ENCODE measurements at places on chromosomes 7 and 10.

- no peak for DNase-seq
Measured at GRCh38 chr10:91820144-91820543, 21.9 kb downstream of the TNKS2 start.

DNA sequence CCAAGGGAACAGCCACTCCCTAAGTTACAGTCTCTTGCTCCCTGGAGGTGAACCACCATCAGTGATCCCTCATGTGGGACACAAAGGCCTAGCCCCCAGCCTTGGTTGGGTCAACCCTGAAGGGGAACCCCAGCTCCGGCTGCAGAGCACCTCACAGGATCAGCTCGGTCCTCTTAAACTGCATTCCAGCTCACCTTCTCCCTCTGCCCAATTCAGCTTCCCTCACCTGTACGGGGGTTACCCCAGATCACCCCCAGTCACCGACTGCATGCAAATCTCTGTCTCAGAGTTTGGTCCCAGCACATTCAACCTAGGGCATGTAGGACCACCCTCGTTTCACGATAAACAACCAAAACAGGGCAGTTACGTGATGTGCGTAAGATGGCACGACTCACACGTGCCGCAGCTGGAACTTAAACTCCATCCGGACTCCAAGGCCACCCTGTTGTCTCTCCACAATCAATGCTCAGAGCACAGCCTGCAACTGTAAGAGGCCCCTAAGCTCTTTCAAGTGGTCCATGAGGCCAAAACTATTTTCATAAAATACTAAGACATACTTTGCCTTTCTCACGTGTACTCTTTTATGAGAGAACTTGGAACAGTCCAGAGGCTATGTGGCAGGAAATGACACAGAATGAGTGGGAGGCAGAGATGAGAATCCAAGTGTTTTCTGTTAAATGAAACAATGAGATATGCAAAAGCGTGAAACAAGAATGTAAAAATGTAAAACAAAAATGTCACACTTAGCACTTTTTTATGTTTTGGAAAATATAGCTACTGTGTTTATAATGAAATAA is 285.2 kb downstream of the PTPRN2 start:
- DNase-seq: no peak

GRCh38 chr7:18834577-18834976 is 282.9 kb downstream of the TWIST1 start:
- DNase-seq: no peak

- DNase-seq: no peak
Measured at GRCh38 chr7:113548561-113548960, 370.2 kb downstream of the PPP1R3A start.

DNA sequence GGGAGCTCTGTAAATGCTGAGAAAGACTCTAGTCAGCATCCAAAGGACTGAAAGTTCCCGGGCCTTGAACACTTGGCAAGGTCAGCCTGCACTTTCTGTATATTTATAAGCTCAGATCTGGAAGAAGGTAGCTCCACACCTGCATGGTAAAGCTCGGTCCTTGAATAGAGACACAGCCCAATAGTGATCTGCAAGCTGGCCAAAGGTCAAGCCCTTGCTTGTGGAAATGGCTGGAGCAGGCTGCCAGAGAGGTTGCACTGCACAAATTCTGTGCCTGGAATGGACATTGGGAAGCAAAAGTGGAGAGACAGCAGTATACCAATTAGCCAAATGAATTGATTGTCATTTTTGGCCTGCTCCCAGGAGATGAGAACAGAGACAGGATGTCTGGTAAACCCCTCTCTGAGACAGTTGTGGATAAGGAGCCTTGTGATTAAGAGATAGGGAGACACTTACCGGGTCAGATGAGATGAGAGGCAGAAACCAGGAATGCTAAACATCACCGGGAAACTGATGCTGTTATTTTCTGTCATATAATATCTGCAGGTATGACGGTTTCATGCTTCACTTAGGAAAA is 8.0 kb upstream of the FRA10AC1 start:
- DNase-seq: no peak

- DNase-seq: no peak
Measured at GRCh38 chr7:136228171-136228570, 251.0 kb upstream of the MTPN start.

DNA sequence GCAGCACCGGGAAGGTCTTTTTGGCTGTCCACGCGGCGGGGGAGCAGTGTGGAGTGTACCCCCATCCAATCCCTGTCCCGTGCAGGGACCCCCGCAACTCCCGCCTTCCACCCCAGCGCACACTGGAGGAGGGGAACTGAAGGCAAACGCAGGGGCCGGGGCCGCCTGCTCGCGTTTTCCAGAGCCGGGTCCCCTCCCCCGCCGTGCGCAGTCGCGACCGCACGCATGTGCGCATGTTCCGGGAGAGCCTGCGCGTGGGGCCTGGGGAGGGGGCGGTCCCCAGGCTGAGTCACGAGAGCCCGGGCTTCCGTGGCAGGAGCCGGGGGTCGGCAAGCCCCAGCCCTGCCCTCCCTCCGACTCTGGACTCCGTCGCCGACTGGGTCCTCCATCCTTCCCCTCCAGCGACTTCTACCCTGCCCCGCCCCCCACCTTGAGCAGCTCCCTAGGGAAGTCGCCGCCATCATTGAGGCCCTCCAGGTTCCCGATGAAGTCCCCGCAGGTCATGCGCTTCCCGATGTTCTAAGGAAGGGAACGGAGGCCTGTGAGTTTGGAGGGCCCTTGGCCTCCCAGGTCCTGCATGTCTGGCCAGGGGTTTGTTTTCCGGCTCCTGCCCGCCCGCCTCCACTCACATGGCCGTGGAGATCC is 8.0 kb downstream of the PSD start:
- peak; percentile 62 for DNase-seq

DNA sequence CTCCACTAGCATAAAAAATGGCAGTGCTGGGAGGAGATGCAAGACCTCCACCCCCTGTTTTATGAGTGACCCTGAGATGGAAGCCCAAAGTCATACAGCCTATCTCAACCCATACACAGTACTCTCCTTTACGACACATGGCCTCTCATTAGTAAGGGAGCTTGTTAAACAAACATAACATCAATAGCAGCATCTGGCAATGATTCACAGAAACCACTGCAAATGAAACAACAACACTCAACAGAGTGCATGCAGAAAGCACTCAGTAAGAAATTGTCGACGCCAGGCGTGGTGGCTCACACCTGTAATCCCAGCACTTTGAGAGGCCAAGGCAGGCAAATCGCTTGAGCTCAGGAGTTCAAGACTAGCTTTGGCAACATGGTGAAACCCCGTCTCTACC is 27.5 kb upstream of the FIGNL1 start:
- DNase-seq: no peak

DNA sequence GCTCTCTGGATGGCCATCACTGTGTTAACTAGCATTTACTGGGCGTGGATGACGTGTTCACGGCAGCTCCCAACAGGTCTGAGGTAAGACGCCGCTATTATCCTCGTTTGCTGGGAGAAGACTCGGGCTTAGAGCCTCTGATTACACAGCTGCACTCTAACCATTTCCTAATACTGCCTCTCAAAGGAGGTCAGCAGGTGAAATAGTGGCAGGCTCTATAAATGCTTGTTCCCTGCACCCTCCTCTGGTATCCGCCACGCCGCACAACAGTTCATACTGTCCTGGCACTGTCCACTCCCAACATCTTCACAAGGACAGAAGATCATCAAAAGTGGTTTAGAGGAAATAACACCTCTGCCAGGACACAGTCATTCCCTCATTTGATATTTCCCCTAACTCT is 28.3 kb downstream of the HIPK2 start:
- no peak for DNase-seq

- no peak for DNase-seq
Measured at GRCh38 chr7:106731187-106731586, 70.2 kb upstream of the CCDC71L start.

DNA sequence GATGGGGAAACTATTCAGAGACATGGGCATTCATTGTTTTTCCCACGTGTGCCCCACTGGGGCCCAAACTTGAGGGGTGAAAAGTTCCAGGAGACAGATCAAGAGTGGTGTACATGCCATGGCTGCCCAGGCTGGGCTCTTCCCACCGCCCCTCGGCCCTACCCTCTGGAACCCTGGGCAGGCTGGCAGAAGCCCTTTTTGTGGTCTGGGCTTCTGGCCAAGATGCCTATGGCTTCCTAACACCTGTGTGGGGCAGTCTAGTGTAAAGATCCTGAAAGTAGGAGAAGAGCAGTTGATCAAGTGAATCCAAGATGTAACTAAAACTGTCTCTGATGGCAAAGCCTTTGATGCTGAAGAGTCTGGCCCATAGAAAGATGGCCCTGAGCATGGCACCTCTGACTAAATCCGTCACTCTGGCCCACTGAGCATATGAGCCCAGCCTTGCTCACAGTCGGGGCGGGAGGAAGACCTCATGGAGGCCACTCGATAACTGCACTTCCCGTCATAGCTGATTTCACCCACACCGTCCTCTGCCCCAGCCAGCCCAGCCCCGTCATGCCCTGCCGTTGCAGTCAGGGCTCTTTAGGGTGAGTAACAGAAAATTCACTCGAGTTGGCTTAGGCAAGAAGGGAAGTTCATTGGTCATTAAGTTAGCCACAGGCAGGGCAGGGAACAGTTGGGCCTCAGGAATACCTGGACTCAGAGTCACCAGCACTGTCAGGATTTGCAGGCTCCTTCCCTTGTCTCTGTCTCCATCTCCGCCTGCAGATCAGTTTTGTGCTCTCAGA is 37.9 kb upstream of the MTPAP start:
- DNase-seq: no peak

- no peak for DNase-seq
Measured at GRCh38 chr7:92740700-92741126, 95.7 kb downstream of the CDK6 start.

DNA sequence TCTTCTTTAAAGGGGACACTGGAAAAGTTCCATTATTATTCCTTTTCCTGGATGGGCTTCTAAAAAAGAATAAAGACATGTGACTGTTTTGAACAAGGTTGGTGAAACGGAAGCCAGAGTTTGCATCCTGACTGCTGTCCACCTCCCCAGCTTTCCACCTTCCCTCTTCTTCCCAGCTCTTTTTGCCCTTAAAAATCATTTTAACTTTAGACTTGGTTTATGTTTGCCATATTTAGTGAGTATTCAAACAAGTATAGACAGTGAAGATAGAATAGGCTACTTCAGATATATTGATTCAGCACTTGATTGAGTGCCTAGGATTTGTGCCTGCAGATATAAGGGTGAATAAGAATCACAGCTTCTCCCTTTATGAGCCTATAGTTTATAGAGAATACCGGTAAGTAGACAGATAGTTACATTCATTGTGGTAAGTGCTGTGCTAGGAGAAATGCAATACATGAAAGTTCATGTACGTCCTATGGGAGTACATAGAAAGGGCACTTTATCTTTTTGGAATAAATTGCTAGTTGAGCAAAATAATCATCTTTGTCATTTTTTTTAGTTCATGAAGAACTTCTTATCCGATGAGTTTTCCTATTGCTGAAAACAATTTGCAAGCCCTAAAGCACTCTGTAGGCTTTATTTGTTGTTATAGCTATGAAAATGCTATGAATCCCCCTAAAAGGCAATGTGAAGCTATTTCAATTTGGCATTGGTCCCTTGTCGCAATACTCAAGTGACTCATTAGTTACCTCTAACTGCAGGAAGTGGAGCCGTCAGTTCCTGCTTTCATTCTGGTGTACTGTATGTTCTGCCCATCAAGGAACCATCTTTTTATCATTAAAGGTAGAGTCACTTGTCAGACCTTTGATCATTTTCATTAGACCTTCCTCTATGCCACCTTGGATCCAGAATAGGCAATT is 57.2 kb upstream of the STRIP2 start:
- DNase-seq: no peak

DNA sequence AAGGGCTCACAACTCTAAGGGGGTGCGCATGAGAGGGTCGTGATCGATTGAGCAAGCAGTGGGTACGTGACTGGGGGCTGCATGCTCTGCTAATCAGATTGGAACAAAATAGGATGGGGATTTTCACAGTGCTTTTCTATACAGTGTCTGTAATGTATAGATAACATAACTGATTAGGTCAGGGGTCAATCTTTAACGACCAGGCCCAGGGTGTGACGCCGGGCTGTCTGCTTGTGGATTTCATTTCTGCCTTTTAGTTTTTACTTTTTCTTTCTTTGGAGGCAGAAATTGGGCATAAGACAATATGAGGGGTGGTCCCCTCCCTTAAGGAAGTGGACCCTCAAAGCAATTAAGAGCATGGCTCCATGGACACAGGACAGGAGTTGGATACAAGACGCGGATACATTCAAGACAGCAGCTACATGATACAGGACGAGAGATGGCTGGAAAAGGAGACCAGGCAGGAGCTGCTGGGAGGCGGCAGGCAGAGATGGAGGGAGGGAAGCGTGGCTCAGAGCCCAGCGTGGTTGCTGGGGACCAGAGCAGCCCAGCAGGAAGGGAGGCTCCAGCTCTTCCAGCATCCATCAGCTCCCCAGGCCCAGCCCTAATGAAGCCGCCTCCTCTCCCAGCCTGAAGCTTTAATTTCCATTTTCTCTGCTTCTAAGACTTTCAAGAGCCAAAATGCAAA is 31.6 kb downstream of the GSDME start:
- DNase-seq: no peak

DNA sequence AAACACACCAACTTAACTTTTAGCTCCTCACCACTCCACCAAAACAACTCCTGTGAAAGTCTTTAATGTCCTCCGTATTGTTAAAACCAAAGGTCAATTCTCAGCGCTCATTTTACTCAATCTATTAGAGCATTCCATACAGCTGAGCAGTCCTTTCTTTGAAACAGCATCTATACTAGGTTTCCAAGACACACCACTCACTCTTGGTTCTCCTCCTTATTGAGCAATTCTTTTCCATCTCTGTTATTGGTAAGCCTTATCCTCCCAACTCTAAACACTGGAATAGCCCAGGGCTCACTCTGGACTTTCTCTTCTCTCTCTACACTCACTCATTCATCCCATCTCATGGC is 34.9 kb downstream of the COA1 start:
- no peak for DNase-seq

- no peak for DNase-seq
Measured at GRCh38 chr7:138590154-138590553, 111.0 kb downstream of the SVOPL start.

DNA sequence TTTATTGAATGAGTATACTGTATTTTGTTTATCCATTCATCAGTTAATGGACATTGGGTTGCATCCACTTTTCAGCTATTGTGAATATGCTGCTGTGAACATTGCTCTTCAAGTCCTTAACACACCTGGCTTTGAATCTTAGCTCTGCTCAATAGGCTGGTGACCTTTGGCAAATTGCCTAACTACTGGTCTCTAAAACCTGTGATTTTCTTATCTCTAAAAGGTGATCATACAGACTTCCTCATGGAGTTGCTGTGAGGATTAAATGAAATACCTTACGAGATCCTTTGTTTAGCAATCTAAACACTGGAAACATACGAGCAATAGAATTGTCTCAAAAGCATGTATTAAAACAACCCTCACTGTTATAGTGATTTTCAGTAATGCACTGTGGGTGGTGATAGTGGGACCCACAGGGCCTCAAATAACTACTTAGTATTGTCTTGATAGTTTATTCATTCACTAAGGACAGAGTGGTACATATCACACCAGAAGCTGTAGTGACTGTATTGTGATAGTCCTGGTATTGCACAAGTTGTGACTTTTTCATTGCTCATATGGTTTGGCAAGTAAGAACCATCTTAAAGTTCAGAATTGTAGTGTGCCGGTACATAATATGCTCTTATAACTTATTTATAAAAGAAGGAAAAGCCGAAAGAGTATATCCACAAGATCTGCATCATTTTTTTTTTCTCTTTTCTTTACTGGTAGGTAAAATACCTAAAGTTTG is 257.6 kb downstream of the EXOC4 start:
- no peak for DNase-seq

- no peak for DNase-seq
Measured at GRCh38 chr7:1990001-1990670, 242.6 kb downstream of the MAD1L1 start.

Measured in stimulated activated CD8-positive, alpha-beta memory T cell treated with anti-CD3 and anti-CD28 coated beads, Interleukin-7, amount 100 ng/mL, for 4 hours (primary cell).